ENCODE measurements at places on chromosomes 12 and 14. TPM values are rescaled to one million over a fixed set of nuclear protein-coding genes. Genes with fewer than 3 reads are reported as not detected.

Gene INHBC
- total RNA-seq, result not detected

Gene KRT5
- total RNA-seq, result 0.74 TPM

Gene POU6F1
- 11.3 TPM for total RNA-seq

Gene APOLD1
- total RNA-seq, result 31.2 TPM

Gene TRPV4
- 0.25 TPM for total RNA-seq

Gene BICDL1
- total RNA-seq, result 17.0 TPM

Gene SDR9C7
- total RNA-seq, result 0.25 TPM

Gene MYF6
- 0.74 TPM for total RNA-seq
